ENCODE measurements at places on chromosomes 12 and 14. TPM values are rescaled to one million over a fixed set of nuclear protein-coding genes. Genes with fewer than 3 reads are reported as not detected.
A peak's percentile ranks its signal among the peaks of the same experiment; 100 is the strongest.

ADAMTS20 gene
- not detected for total RNA-seq

RBMS2 gene
- 4.1 TPM for total RNA-seq

RFLNA gene
- not detected for total RNA-seq

PRIMA1 gene
- not detected for total RNA-seq

KRT6A gene
- total RNA-seq = not detected

FLRT2 gene
- total RNA-seq = not detected

SLC39A2 gene
- 0.91 TPM for total RNA-seq

RPS6KA5 gene
- total RNA-seq = 23.2 TPM

ZNF891 gene
- total RNA-seq = 8.1 TPM

NID2 gene
- not detected for total RNA-seq

DNA sequence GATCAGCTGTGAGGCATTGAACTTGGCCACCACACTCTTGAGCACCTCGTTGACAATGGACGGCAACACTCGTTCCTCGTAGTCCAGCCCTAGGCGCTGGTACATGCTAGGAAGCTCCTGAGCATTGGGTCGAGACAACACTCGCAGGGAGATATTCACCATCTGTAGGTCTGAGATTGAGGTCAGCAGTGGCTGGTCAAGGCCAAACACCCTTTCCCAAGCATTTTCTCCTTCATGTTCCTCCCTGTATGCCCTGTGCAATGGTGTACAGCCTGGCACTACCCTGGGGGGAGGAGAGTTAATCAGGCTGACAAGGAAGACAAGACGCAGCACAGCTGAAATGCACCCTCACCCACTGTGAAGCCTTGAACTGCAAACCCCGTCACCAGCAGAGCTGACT is 2.0 kb downstream of the PHB2 start:
- DNase-seq = no peak

- peak; percentile 23 for DNase-seq
These were observed 1.0 kb downstream of the HOMEZ start for GRCh38 chr14:23284654-23285529.

DNA sequence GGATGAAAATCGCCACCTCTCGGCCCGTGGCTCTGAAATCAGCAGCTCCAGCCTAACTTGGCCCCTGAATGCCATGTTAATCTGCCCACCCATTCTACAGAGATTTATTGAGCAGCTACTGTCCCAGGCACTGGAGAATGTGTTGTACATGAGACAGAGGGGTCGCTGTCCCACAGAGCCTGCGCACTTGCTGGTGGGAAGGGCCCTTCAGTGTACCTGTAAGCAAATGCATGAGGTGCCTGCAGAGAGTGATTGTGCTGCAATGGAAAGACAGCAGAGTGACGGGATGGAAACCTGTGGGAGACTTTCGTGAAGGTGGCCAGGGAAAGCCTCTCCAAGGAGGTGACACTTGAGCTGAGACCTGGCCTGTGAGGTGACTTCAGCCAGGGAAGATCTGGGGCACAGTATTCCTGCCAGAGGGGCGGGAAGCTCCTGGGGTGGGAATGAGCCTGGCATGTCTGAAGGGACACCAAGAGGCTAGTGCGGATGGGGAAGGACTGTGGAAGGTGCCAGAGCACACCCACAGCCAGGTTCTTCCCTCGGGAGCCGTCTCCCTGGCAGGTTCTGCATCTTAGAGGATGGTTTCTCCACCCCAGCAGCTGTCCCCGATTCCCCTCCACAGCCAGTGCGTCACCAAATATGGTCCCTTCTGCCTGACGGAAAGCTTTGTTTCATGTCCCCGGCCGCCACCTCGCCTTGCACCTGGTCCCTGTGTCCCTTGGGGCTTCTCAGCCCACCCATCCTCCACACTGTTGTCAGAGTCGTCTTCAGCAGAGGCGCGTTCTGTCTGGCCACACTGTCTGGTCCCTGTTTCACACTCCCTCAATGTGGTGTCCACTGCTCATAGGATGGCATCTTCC is 8.7 kb downstream of the SMIM41 start:
- DNase-seq = no peak

DNA sequence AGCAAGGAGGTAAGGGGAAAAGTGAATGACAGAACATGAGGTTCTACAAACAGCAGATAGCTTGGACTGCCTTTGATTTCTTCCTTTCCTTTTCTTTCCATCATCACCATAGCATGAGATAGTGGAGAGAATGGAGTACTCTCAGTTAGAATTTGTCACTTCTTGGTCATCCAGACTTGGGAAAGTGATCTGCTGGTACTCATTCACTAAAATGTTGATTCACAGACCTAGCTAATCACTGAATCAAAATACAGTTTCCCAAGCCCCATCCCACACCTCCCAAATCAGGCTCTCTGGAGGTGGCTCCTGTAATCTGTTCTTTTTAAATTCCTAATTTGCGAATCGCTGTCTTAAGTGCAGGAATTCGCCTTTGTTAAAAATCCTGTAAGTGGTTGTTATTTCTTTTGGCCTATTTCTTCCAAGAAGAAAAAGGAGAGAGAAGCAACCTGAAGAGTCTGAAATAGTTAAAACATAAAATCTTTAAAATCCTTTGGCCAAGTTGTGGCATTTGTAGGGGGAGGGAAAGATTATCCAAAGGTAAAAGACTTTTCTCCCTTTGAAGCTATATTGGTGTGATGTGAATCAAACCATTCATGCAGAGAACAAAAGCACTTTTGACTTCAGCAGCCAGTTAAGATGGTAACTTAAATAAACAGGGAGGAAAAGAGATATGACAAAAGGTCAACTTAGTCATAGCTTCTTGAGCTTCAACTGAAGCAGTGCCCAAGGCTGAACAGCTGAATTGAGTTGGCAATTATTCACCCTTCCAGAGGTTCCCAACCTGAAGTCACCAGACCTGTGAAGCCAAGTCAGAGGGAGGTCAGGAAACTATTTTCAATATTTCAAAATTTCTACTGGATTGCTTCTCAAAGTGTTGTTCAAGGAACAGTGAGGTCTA is 255.1 kb upstream of the KRR1 start:
- DNase-seq = no peak

DNA sequence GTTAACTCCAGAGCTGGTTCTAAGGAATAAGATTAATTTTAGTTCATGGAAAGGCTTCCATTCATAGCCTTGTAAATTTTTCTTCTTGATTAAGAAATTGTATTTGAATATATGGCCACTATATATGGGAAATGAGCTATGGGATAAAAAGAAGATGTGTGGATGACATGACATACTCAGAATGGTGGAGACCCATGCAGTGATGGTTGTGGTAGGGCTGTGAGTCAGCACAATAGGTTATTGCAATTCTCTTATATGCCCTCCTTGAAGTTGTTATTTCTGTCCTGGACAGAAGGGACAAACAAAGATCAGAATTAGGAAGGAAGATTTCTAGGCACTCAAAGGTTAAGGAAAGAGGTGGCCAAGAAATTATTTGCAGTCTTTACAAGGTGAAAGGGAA is 21.5 kb downstream of the RASSF9 start:
- no peak for DNase-seq

- DNase-seq = peak; percentile 56
These were observed 36.6 kb downstream of the KRT80 start for GRCh38 chr12:52155048-52155868.

DNA sequence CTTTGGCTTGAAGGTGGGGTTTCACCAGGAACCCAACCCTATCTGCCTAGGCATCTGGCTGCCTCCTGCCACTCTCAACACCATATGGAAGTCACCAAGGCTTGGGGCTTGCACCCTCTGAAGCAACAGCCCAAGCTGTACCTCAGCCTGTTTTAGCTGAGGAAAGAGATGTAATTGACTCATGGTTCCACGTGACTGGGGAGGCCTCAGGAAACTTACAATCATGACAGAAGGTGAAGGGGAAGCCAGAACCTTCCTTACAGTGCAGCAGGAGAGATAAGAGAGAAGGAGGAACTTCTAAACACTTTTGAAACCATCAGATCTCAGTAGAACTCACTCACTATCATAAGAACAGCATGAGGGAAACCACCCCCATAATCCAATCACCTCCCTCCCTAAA is 26.9 kb downstream of the GLIPR1L1 start:
- no peak for DNase-seq

- no peak for DNase-seq
These were observed 368.8 kb downstream of the SYT1 start for GRCh38 chr12:79233341-79233781.

- DNase-seq = no peak
These were observed 16.3 kb downstream of the ZBTB39 start for GRCh38 chr12:56989861-56990610.

DNA sequence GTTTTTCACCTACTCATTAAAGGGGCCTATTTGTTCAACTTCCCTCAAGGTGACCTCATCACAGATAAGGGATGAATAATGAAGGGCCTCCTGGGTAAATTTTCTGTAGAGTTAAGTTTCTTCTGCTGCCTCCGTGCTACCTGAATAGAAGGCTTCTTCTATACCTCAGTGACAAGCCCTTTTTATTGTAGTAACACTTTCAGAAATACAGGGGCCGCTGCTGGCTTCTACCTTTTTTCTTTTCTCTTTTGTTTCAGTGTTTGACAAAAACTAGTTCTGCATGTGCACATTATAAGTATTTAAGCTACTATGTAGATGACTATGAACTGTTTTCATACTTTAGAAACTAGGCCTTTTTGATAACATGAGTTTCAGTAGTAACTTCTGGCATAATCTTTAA is 207.0 kb downstream of the NAV3 start:
- DNase-seq = no peak

- DNase-seq = no peak
These were observed 28.8 kb upstream of the IGF1 start for GRCh38 chr12:102509123-102509626.

DNA sequence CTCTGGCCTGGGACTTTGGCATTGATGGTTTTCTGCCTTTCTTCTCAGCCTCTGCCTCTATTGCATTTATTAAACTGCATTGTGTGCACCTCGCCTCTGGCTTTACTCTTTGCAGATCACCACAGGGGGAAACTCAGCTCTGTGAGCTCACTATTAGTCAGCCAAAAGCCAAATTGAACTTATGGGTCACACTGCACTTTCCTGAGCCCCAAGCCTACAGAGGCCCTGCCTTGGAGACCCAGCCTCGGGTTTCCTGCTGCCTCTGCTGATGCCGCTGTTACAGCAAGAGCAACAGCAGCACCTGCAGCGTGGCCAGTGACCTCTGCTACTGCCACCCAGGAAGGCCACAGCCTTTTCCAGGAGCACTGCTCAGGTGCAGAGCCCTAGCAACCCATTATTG is 122.5 kb downstream of the DAD1 start:
- no peak for DNase-seq
